NCI-H446 (cell line): ENCODE measurements at places on chromosomes 3 and 15.

- no peak for DNase-seq
Measured at GRCh38 chr15:70357453-70357852, 259.7 kb upstream of the TLE3 start.

GRCh38 chr3:44301746-44302145, 36.8 kb upstream of the TCAIM start:
- no peak for DNase-seq

- peak; percentile 79 for DNase-seq
Measured at GRCh38 chr15:70101459-70102113, 3.9 kb upstream of the TLE3 start.

GRCh38 chr3:126433496-126434263, 39.0 kb downstream of the CFAP100 start:
- DNase-seq: peak; percentile 82

GRCh38 chr3:23549148-23549910, 256.4 kb upstream of the UBE2E1 start:
- no peak for DNase-seq

DNA sequence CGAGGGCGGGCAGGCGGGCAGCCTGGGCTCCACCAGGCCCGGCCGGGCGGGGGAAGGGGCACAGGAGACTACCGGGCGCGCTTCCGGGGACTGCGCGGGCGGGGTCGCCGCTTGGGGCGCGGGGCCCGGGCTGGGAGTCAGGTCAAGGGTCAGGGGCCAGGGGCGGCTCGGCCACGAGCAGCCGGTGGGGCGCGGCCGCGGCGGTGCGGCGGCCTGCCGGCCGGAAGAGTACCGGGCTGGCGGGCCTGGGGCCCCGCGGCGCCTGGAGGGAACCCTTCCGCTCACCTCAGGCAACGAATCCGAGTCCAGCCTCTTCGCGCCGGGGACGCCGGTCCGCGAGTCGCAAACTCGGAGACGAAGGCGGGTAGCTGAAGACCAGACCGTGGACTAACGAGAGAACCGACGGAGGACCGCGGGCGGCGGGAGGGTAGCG, 225 bp downstream of the RHOA start:
- DNase-seq: no peak

- no peak for DNase-seq
Measured at GRCh38 chr15:57082054-57082728, 163.7 kb downstream of the TCF12 start.

DNA sequence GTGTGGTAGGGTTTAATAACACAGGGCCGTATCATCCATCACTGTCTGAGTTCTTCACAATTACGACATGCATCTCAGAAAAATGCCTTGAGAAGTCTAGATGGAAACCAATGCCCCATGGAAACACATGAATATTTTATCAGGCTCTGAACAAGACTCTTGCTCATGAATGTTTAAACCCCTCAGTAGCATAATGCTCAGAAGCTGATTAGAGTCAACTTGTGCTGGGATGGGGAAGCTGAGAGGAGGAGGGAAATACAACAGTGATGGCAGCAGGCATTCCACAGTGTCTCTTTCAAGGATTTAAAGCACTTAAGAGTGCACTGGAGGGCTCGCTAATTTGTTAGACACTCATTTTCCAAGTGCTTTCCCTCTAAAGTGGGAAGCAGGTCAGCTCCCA, 3.8 kb downstream of the GPR156 start:
- no peak for DNase-seq

DNA sequence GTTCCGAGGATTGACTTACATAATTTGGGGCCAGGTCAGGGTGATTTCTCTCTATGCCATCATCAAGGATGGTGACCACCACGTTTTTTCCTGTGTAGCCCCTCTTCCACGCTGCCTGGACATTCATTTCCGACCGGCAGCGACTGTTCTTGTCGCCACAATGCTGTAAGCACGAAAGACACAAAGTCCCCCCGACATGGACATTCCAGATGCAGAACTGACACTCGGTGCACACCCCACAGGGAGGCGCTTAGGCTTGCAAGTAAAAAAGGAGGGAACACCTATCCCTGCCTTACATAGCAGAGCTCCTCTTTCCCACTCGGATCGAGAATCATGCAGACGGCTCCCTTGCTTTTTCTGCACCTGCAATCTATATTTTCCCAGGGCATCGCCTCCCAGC, 58.2 kb downstream of the PCSK6 start:
- no peak for DNase-seq

DNA sequence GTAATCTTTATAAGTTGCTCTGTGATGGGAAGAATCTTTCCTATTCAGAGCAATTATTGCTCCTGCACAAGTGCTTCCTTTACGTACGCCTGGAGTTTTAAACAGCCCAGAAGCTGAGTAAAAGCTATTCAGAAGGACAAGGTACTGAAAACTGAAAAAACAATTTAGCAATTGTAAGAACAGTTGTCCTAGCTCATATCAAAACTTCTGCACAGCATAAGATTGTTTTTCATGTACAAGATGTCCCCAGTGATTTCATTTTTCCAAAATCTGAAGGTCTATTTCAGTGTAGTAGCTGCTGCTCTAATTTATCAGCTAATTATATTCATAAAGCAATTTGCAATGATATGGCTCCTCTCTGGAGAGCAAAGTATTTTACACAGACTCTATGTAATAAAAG, 23.7 kb downstream of the KCNAB1 start:
- DNase-seq: no peak

DNA sequence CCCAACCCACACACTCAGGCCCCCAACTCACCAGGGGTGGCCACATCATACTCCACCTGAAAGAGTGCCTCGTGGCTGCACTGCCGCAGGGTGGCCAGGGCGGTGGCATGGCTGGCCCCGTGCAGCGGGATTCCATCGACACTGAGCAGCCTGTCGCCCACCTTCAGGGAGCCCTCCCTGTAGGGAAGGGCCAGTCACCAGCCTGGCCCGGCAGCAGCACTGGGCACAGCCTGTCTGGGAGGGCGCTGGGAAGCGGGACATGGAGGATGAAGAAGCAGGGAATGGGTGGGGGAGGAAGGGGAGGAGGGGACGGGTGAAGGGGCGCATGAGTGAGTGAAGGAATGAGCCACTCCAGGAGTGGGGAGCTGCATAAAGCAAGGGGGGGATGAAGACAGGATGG, 18.5 kb downstream of the GRIP2 start:
- DNase-seq: no peak

GRCh38 chr3:42752961-42753360, 20.1 kb downstream of the CCDC13 start:
- no peak for DNase-seq

DNA sequence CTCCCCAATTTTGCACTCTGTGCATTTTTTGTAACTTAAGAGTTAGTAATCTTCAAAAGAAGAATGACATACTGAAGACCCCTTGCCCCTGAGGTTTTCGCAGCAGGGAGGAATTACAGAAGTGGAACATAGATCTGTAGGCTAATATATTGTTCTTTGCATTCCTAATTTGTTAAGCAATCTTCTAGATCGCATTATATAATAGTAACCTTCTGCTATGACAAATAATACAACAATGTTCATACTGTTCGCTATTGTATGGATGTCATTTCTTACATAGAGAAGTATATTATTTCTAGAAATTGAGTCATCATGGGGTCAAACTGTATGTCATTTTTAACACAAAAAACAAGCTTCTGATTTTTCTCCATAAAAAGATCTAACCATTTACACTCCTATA, 95.8 kb upstream of the TGFBR2 start:
- DNase-seq: no peak

- no peak for DNase-seq
Measured at GRCh38 chr3:62289922-62290321, 83.4 kb downstream of the FEZF2 start.

GRCh38 chr3:190013943-190014924, 106.5 kb downstream of the P3H2 start:
- no peak for DNase-seq

GRCh38 chr3:197951392-197951990, 1.5 kb downstream of the RPL35A start:
- DNase-seq: no peak

DNA sequence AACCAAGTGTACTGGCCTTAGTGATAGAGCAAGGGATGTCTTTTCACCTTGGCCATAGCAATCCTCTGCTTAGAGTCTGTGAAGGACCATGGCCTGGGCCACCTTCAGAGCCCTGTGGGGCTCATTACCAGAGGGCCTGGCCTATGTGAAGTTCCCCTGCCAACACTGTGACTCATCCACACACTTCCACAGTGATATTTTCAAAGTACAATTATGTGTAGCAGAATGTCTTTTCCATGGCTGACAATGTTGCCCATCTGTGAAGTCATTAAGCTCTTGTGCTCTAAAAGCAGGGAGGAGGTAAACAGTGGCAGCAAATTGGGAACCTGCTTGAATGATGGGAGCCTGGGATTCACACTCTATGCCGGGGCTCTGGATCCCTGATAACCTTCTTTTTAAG, 12.2 kb upstream of the CACNA1D start:
- no peak for DNase-seq

- no peak for DNase-seq
Measured at GRCh38 chr3:102030661-102031060, 181.3 kb downstream of the NFKBIZ start.

GRCh38 chr15:62636823-62637573, 405.5 kb upstream of the TPM1 start:
- no peak for DNase-seq

- DNase-seq: no peak
Measured at GRCh38 chr3:89699771-89700170, 592.4 kb downstream of the EPHA3 start.

- no peak for DNase-seq
Measured at GRCh38 chr15:24772686-24773373, 97.3 kb downstream of the NPAP1 start.

DNA sequence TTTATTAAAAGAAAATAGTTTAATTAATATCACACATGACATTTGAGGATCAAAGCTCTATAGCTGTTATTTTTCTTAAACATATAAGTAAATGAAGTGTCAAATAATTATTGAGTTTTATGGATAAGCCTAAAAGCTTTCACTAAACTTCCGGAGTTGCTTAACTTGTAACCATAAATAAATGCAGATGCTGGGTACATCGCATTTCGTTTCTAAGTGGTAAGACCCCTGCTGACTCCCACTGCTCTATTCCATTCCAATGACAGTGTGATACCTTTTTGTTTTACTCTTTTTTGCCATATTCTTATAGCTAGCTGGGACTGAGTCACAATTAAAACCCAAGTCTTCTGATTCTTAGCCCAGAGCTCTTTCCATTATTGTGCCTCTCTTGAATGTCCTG, 411.1 kb downstream of the SOX2 start:
- no peak for DNase-seq

- no peak for DNase-seq
Measured at GRCh38 chr3:111915905-111916304, 56.8 kb downstream of the PHLDB2 start.

DNA sequence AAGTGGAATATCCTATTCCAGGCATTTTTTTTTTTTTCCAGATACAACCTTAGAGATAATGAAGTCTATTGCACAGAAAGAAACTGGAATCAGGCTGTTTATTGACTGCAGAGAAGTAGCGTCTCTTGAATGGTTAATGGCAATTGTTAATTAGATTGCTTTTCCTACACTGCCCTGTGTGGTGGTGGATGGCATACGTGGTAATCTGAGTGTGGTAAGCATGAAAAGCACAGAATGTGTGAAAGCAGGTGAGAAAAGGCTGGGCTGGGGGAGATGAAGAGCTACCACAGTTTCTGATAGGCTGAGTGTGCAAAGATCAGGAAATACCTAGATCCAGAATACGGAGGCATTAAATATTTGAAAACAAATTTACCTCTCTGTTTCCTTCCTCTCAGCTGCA, 486.3 kb upstream of the TBL1XR1 start:
- no peak for DNase-seq

DNA sequence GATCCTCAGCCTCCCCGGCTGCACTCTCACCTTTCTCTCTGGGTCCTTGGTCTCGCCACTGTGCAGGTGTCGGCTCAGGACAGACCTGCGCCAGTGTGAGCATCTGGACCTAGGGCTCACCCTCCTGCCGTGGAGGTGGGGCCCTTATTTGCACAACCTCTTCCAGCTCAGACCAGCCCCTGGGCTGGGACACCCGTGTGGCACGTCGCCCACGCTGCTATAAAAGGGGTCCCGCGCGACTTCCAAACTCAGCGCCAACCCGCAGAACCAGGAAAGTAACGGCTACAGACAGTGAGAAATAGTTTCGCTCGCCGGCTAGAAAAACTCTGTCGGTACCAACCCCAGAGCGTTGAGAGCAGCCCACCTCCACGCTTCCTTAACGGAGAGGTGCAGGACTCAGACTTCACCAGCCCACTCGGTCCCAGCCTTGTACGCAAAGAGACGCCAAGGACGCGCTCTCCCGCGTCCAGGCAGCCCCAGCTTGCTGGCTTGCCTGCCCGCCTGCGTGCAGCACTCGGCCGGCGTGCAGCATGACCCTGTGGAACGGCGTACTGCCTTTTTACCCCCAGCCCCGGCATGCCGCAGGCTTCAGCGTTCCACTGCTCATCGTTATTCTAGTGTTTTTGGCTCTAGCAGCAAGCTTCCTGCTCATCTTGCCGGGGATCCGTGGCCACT, at the start of the genes DUOX2 and DUOXA2:
Gene DUOX2 (minus strand): TSS at position 97 of the 675 bp plus-strand sequence. CDS start 761 bp downstream, outside the sequence.
Gene DUOXA2 (plus strand): TSS at position 251 of the 675 bp plus-strand sequence. CDS start 280 bp downstream, at position 531.
- DNase-seq: no peak

GRCh38 chr3:82038556-82038955, 277.1 kb upstream of the GBE1 start:
- no peak for DNase-seq

GRCh38 chr3:138600100-138600745, 6.2 kb upstream of the CEP70 start:
- no peak for DNase-seq

GRCh38 chr3:146387566-146387965, 81.8 kb downstream of the PLSCR2 start:
- DNase-seq: no peak

DNA sequence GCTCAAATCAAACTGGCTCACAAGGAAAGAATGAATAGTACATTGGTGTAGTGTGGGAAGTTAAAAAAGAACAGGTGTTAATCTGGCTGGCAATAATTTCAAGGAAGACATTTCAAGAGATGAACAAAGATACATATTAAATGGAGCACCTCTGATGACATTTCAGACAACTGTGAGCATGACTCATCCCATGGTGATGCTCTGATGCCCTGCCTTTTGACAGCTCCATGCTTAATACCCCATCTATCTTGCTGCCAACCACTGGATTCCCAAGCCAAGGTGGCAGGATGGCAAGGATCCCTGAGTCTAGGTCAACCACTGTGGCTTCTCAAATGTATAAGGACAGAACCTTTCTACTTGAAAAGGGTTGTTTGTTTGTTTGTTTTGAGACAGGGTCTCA, 29.3 kb downstream of the LRRC2 start:
- no peak for DNase-seq

DNA sequence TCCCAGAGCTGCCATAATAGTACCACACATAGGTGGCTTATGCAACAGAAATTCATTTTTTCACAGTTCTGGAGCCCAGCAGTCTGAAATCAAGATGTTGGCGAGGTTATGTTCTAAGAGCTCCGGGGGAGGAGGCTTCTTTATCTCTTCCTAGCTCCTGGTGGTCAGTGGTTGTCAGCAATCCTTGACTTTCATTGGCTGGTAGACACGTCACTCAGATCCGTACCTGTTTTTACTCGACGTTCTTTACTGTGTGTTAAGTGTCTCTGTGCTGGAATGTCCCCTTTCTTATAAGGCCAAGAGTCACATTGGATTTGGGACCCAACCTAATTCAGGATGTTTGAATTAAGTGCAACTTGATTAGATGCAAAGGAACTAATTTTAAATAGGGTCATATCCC, 218.5 kb upstream of the CNTN3 start:
- DNase-seq: no peak
